Natural killer cell treated with Interleukin-12 subunit alpha and Interleukin-12 subunit beta and Interleukin-15 and Interleukin-18, amount 100 ng/mL, for 72 hours (primary cell): ENCODE measurements at places on chromosomes 5 and 9.
A peak's percentile ranks its signal among the peaks of the same experiment; 100 is the strongest.

GRCh38 chr9:126020836-126021235 lies 273.7 kb downstream of the PBX3 start:
- peaks cover 9% of the 10 kb centered on the region for H3K27me3 ChIP-seq
- no peak overlapping the region for H3K4me3 ChIP-seq
- H3K36me3 ChIP-seq = no peaks in the 10 kb centered on the region
- DNase-seq = peak; percentile 5
- no peak overlapping the region for H3K27ac ChIP-seq
- no peaks in the 10 kb centered on the region for H3K4me1 ChIP-seq

- H3K4me1 ChIP-seq = no peaks in the 10 kb centered on the region
- no peak overlapping the region for H3K4me3 ChIP-seq
- H3K27ac ChIP-seq = no peak overlapping the region
- no peak for DNase-seq
These were observed 85.9 kb upstream of the LIFR start for GRCh38 chr5:38642189-38642911.

- H3K4me1 ChIP-seq = peaks cover 8% of the 10 kb centered on the region
- H3K36me3 ChIP-seq = no peaks in the 10 kb centered on the region
- no peak overlapping the region for H3K4me3 ChIP-seq
- no peaks in the 10 kb centered on the region for H3K27me3 ChIP-seq
These were observed 29.2 kb upstream of the PANK3 start for GRCh38 chr5:168608386-168608785.

- DNase-seq = no peak
- no peaks in the 10 kb centered on the region for H3K27me3 ChIP-seq
- H3K4me3 ChIP-seq = no peak overlapping the region
- H3K27ac ChIP-seq = no peak overlapping the region
- peaks cover 12% of the 10 kb centered on the region for H3K4me1 ChIP-seq
These were observed 39.8 kb downstream of the RBM27 start for GRCh38 chr5:146243247-146243646.

DNA sequence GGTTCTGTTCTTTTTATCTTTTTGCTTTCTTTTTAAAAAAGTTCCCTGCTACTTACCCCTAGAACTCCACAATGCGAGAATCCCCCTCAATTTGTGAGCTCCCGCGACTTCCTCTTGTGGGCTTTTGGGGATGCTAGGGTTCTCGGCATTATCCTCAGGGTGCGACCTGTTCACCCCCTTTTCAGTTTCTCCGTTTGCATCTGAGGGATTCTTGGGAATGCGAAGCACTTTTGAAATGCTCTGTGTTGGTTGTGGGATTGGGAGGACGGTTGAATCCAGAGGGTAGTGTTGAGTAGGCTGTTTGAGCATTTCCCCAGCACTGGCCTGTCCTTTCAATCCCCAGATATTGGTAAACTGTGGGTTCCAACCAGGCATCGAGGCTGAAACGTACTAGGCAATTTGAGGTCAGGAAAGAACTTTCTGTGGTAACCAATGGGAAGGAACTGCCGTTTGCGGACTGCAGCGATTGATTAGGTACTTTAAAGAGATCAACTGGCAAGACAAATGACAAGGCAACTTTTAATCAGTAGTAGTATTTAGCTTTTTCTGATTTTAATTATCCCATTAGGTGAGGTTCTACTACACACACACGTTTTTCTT lies 415 bp downstream of the XRCC4 start:
- peaks cover 17% of the 10 kb centered on the region for H3K36me3 ChIP-seq
- H3K4me3 ChIP-seq = peak overlapping the region; percentile 98
- H3K4me1 ChIP-seq = peaks cover 33% of the 10 kb centered on the region
- no peak for DNase-seq
- peak overlapping the region; percentile 98 for H3K27ac ChIP-seq
